ENCODE measurements at places on chromosomes 1 and 21.

GRCh38 chr1:114828251-114828650, 26.4 kb upstream of the SYCP1 start:
- DNase-seq: no peak

- no peak for DNase-seq
Measured at GRCh38 chr1:34870395-34870794, 10.8 kb upstream of the SMIM12 start.

GRCh38 chr1:99266726-99267125, 2.4 kb downstream of the PLPPR4 start:
- DNase-seq: no peak

DNA sequence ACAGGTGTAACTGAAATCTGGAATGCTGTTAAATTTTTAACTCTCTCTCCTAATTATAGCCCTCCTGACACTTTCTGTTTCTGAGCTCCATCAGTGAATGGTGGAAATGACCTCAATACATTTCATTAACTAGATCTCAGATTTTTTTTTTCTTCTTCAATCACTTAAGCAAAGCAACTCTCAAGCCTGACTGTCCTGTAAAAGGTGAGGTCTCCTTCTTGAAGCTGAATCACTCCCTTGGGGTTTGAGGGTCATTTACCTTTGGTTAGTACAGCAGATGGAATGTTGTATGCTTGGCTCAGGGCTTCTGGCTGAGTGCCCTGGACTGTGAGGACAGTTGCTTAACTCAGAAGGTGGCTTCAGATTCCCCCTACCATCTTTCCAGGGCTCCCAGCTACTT, 518.7 kb downstream of the PTPRC start:
- DNase-seq: no peak

DNA sequence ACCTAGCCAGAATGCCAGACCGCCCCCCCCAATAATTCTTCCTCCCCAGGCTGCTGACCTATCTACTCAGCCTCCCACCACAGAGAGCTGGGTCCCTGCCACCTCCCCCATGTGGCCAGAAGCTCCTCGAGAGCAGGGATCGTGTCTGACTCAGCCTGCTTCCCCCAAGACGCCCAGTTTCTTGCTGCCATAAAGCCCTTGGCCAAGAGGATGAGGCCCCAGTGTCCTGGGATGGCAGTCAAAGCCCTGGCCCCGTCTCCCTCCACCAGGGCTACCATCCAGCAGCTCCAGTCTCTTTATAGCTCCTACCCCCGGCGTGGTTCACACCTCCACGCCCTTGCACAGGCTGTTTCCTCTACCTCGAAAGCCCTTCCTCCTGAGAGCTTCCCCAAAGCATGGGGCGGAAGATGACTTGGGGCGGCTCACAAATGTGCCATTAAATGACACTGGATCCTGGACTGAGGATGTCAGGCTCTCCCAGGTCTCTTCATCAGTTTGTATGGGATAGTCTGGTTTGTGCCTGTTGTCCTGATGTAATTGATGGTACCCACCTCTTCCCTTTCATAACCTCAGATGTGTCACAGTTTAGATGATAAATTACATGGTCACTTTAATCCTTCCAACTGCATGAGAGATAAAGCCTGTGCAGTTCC, 13.2 kb downstream of the ADGRB2 start:
- no peak for DNase-seq

All from activated CD4-positive, alpha-beta T cell treated with anti-CD3 and anti-CD28 coated beads, Interleukin-2, amount 50 U/mL, for 4 hours (primary cell).